Left ventricle myocardium inferior (tissue), 1 donor: ENCODE measurements at places on chromosomes 7 and 10. TPM values are rescaled to one million over a fixed set of nuclear protein-coding genes. Genes with fewer than 3 reads are reported as not detected.

GRCh38 chr10:119368991-119369869 lies 161.9 kb downstream of the GRK5 start:
- H3K27me3 ChIP-seq = no peaks in the 10 kb centered on the region
- DNase-seq = no peak
- H3K4me3 ChIP-seq = peak overlapping the region; percentile 47

- no peaks in the 10 kb centered on the region for H3K27me3 ChIP-seq
- no peak for DNase-seq
- H3K4me1 ChIP-seq = peaks cover 30% of the 10 kb centered on the region
Measured at GRCh38 chr7:5578495-5578894, 154.9 kb upstream of the TNRC18 start.

DNA sequence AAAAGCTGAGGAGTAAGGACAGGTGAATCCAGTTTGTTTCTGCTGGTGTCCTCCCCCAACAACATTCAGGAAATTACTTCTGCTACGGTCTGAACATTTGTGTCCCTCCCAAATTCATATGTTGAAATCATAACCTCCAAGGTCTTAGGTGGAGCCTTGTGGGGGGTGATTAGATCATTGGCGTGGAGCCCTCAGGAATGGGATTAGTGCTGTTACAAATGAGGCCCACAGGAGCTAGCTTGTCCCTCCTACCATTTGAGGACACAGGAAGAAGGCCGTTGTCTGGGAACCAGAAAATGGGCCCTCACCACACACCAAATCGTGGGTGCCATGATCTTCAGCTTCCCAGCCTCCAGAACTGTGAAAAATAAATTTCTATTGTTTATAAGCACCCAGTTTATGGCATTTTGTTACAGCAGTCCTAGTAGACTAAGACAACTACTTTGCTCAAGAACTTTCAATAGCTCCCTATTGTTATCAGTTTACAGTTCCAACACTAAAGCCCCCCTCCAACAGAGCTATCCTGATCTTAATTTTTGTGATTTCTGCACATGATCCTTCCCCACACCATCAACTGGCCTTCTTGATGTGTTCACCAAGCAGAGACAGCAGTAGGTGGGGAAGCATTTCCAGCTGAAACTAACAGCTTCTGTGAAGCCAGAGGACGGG lies 2.1 kb upstream of the LRMDA start:
- H3K27me3 ChIP-seq = no peaks in the 10 kb centered on the region
- H3K27ac ChIP-seq = peak overlapping the region; percentile 87
- no peak overlapping the region for H3K4me3 ChIP-seq
- peaks cover 53% of the 10 kb centered on the region for H3K4me1 ChIP-seq
- H3K36me3 ChIP-seq = no peaks in the 10 kb centered on the region
- no peak for DNase-seq

Gene MMD2
- total RNA-seq = not detected

Gene RBM20
- total RNA-seq = 101 TPM
